Osteocyte (in vitro differentiated cells): ENCODE measurements at places on chromosomes 2 and 18.

DNA sequence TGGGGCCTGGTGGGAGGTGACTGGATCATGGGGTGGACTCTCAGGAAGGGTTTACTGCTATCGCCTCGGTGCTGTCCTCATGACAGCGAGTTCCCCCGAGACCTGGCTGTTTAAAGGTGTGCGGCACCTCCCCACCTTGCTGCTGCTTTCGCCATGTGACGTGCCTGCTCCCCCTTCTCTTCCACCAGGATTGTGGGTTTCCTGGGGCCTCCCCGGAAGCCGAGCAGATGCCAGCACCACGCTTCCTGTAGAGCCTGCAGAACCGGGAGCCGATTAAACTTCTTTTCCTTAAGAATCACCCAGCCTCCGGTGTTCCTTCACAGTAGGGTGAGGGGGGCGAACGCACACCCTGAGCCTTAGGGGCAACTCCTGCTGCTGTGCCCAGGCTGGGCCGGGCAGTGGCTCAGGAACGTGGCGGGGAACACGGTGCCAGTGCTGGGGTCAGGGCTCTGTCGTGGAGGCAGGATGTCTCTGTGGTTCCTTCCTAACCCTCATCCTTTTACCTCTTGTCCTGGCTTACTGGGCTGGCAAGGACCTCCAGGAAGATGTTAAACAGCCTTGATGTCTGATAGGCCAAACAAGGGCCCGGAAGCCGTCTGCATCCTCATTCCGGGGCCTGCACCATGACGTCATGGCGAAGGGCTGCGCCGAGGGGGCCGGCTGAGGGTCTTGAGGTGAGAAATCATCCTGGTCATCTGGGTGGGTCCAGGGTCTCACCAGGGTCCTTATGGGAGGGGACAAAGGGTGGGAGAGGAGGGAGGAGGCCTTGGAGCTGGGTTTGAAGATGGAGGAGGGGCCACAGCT, 12.7 kb downstream of the NEU4 start:
- no peak for DNase-seq

- no peak for DNase-seq
Measured at GRCh38 chr2:98543842-98544241, 64.5 kb downstream of the COA5 start.

DNA sequence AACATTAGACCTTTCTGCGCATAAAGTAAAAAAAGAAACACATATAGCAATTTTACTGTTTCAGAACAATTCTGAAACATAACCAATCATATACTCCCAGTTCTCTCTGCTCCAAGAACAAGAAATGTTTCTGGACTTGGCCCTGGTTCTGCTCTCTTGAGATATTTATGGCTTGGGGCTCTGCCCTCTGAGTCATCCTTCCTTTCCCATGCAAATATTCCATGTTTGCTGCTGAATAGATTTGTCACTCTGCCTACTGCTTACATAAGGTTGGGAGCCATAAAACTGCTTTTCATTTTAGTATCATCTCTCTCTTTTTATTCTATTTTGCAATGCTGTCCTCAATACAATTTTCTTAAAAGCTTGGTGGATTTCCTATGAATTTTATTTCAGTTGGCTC, 499.6 kb upstream of the ACVR2A start:
- no peak for DNase-seq

DNA sequence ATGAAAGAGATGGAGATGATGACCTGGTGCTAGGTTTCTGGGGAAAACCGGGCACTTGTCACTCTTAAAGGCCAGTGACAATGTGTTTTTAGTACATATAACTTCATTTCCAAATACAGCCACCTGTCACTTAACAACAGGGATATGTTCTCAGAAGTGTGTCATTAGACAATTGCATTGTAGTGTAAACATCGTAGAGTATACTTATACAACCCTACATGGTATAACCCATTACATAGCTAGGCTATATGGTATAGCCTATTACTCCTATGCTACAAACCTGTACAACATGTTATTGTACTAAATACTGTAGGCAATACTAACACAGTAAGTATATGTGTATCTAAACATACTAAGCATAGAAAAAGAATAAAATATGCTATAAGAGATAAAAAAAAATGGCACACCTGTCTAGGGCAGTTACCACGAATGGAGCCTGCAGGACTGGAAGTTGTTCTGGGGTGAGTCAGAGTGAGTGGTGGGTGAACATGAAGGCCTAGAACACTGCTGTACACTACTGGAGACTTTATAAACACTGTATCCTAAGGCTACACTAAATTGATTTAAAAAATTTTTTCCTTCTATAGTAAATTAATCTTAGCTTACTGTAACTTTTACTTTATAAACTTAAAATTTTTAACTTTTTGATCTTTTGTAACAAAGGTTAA, 123.2 kb downstream of the THADA start:
- no peak for DNase-seq

DNA sequence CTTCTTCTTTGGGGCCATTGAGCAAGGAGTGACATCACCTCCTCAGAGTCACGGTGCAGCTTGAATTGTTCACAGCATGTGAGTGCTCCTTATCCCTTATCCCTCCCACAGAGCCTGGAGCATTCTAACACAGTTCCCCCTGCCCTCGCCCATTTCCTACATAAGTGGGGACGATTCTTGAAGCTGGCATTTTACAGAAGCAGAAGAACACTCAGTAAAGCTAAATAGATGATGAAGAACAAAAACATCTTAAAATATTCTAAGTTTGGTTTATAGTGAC, 135.8 kb upstream of the APCDD1 start:
- no peak for DNase-seq

- no peak for DNase-seq
Measured at GRCh38 chr2:99112617-99113016, 28.9 kb upstream of the C2orf15 start.

GRCh38 chr2:44533508-44533907, 171.8 kb downstream of the CAMKMT start:
- no peak for DNase-seq

GRCh38 chr18:75378376-75379315, 48.9 kb downstream of the SMIM21 start:
- DNase-seq, result no peak

DNA sequence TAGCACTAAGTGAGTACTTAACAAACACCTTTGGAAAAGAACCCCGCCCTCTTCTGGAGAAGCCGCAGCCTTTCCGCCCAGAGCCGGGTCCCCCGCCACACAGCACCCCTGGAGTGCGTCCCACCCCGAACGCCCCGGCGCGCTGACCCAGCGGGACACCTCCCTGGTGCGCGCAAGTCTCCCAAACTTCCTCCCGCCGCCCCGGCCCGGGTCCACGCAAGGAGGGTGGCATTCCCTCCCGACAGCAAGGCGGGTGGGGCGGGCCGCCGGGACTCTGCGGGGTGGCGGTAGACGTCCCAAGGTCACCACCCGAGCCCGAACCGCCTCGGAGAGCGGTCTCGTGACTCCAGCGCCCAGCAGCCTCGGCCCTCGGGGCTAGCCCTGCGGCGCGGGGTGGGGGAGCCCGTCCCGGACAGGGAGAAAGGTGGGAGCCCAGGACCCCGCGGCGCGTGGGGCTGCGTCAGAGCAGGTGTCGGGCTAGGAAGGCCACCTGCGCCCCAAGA, 598 bp downstream of the CCDC93 start:
- peak; percentile 85 for DNase-seq

- DNase-seq, result no peak
Measured at GRCh38 chr2:195363496-195363895, 293.5 kb upstream of the SLC39A10 start.

- peak; percentile 79 for DNase-seq
Measured at GRCh38 chr2:8159211-8159965, 522.5 kb upstream of the ID2 start.

GRCh38 chr2:40341198-40341597, 110.7 kb downstream of the SLC8A1 start:
- DNase-seq, result no peak

GRCh38 chr2:53058526-53058925, 709.1 kb upstream of the CHAC2 start:
- no peak for DNase-seq

DNA sequence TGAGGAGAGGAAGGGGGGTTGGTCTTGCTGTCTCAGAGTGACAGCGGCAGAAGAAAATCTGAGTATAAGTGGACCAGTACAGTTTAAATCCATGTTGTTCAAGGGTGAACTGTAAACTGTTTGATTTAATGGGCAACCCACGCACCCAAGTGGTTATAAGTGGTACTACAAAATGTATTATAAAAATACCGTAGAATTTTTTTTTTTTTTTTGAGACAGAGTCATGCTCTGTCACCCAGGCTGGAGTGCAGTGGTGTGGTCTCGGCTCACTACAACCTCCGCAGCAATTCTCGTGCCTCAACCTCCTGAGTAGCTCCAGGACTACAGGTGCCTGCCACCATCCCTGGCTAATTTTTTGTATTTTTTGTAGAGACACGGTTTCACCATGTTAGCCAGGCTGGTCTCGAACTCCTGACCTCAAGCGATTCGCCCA, 2.1 kb upstream of the CHCHD5 start:
- DNase-seq, result no peak

GRCh38 chr2:2044269-2045057, 286.6 kb downstream of the MYT1L start:
- DNase-seq, result peak; percentile 32

DNA sequence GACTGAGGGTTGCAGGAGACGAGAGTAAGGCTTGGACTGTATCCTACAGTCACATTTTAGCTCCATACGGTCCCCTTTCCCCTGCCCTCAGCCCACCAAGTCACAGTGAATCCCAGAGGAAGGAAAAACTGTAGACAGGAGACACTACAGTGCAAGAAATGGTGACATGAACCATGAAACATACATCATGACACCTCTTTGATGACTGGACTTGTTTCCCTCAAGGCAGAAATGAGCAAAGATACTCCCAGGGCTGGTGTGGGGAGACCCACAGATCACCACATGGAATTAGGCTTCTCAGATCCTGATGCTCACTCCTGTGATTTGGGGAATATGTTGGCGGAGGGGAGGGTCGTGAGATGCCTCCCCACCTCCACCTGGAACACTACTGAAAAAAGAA, 48.2 kb upstream of the SPP2 start:
- DNase-seq, result no peak

DNA sequence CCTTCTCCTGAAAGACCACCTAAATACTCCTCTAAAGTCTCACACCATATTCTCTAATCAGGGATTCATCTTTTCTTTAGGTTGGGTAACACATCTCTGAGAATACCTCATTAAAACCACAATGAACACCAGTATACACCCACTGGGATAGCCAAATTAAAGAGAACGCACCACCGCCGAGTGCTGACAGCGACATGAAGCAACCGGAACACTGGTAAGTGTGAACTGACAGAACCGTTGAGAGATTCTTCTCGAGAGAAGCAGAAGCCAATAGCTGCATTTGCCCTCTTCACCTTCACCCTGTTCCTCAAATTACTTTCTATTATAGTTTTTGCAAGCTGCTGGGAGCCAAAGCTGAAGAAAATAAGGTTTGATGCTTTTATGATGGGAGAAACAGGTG, 318.5 kb downstream of the FBXO15 start:
- no peak for DNase-seq

DNA sequence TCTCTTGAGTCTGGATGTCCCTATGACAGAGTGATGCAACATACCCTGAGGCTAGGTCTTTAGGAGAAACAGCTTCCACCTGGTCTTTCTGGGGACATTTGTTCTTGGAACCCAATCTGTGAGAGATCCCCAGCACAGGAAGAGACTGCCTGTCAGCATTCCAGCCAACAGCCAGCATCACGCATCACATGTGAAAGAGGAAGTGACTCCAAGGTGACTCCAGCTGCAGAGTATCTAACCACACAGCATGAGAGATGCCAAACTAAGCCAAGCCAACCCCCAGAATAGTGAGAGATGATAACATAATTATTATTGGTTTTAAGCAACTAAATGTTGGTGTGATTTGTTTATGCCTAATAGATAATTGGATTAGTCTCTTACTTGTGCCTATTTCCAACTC, 35.7 kb downstream of the C18orf63 start:
- DNase-seq, result no peak

DNA sequence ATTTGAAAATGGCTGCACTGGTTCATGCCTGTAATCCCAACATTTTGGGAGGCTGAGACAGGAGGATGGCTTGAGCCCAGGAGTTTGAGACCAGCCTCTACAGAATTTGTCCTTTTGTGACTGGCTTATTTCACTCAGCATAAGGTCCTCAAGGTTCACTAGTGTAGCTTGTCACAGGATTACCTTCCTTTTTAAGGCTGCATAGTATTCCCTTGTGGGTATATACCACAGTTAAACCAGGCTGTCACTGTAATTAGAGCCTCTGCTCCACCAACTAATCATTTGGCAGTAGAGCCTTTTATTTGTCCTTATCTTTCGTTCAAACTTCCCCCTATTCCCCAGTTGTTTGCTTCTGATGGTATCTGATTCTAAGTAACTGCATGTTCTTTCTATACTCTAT, 50.4 kb upstream of the SELENOI start:
- DNase-seq, result no peak

- DNase-seq, result peak; percentile 78
Measured at GRCh38 chr2:2570871-2571270, 239.8 kb upstream of the MYT1L start.

- no peak for DNase-seq
Measured at GRCh38 chr2:224709301-224709700, 6.9 kb downstream of the CCDC195 start.

DNA sequence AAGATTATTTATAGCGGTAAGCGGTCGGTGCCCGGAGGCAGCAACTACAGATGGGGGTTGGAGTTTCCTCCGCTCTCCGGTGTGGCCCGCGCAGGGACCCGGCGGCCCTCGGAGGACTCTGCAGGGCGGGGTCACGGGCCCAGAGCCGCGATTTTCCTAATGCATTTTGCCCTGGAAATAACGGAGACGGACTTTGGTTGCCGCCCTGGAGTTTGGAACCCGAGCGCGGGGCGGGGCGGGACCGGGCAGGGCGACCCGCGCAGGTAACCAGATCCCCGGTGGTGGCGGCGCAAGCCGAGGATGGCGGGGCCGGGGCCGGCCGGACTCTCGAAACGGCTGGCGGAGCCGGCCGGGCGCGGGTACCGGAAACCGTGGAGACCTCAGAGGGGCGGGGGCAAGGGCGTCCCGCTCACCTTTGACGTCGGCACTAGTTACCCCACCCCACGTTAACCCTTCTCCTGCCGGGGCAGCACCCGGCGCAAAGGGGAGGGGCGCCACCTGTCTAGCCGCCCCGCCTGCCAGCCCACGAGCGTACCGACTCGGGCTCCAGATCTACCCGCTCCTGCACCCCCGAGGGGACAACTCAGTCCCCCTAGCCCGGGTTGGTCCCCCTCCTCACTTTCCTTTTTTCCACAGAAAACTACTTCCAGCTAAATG, 2.9 kb downstream of the CYP26B1 start:
- DNase-seq, result peak; percentile 84

- DNase-seq, result no peak
Measured at GRCh38 chr2:37117566-37117965, 33.2 kb downstream of the GPATCH11 start.

- DNase-seq, result no peak
Measured at GRCh38 chr2:23761638-23762037, 165.3 kb downstream of the ATAD2B start.

GRCh38 chr2:225497166-225497565, 97.7 kb downstream of the NYAP2 start:
- DNase-seq, result no peak

GRCh38 chr2:105645938-105646773, 98.6 kb upstream of the NCK2 start:
- DNase-seq, result no peak
